ENCODE measurements at places on chromosomes 1 and 21.

GRCh38 chr21:14591882-14592281 lies 45.8 kb upstream of the SAMSN1 start:
- no peak for DNase-seq

DNA sequence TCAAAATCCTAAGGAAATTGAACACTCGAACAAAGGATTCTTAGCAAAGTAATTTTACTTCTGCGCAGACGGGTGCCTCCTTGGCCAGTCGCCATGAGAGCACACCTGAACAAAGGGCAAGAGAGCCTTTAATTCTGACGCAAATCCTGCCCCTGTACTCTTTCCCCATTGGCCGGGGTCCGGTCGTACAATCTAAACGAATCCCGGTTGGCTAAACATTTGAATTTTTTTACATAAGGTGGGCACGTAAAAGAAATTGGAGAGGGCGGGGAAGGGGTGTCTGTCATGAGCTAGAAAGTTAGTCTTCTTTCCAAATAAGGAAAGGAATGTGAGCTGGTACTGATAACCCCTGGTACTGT lies 8.2 kb upstream of the IL22RA1 start:
- no peak for DNase-seq

DNA sequence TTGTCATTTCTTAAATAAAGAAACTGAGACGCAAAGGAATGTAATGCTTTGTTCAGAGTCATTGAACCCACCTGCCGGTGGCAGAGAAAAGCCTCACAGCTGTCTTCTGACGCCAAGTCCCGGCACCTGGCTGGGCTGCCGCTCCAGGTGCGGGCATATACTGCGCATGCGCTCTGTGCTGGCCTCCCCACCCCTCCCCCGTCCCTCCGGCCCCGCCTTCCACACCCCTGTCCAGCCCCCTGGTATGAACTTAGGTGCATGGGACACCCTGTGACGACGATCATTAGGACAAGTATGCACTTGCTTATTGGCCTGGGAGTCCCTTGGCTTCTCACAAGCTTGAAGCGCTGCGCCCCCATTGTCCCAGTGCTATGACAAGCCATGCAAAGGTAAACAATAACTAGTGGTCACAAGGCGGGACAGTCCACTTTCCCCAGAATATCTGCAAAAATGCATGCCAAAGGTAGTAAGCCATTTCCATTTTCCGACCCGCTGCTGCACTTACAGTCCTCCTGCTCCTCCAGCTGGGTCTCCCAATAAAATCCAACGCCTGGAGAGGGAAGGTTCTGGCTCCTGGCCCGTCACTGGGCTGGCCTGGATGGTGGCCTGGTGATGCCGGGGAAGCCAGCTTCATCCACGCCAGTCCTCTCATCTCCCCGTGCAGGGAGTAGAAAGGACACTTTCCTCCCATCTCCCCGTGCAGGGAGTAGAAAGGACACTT lies 100.4 kb downstream of the PSMG1 start:
- no peak for DNase-seq

DNA sequence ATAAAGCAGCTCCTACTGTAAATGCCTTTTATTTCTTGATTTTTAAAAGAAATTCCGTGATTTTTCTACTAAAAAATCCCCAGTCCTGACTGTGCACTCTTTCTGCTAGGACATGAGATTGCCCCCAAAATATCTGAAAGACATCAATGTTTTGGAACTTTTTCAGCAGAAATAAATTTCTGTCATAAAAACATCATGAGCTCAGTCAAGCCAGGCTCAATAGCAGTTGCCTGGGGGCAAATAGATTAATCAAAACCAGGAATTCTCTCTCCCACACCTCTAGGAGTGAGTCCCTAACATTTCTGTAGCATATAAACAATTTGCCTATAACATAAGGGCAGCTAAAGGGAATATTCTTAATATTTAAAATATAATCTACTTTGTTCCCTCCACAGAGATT lies 654.1 kb downstream of the PTPRC start:
- no peak for DNase-seq

DNA sequence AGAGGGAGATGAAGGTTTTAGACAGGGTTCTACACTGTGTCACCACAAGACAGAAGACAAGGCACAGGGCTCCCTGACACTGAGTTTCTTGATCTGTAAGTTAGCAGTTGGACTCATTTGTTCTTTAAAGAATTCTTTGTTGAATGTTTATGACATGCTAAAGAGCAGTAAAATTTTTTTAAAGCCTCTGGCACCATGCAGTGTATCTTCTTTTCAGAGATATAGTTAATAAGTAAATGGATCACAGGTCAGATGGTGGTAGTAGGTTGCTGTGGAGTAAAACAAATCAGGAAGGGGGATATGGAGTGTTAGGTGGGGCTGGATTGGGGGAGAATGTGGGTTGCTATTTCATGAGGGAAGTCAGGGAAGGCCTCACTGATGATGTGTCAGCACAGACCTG lies 2.0 kb downstream of the CLCA4 start:
- no peak for DNase-seq

DNA sequence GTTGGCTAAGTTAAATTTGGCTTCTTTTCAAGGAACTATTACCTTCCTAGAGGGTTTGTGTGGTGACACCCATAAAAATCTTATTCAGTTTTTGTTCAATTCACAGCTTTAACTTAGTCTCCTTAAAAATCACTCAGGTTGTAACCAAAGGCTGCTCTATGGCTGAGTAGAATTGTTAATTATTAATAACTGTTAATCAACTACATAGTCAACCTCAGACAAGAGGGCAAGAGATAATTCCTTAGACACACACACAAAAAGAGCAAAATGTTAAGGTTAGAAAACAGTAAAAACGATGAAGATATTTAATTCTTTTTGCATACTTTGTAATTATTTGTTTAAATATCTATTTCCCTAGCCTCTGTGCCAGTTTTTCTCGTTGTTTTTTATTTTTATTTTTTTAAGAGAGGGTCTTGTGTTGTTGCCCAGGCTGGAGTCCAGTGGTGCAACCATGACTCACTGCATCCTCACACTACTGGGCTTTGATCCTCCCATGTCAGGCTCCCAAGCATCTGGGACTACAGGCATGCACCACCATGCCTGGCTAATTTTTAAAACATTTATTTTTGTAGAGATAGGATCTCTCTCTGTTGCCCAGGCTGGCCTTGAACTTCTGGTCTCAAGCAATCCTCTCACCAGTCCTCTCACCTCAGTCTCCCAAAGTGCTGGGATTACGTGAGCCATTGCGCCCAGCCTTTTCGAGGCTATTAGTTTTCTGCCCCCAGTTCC lies 215.2 kb downstream of the DISC1 start:
- DNase-seq, result peak; percentile 64

- no peak for DNase-seq
Measured at GRCh38 chr21:14492931-14493330, 53.2 kb downstream of the SAMSN1 start.

- DNase-seq, result no peak
Measured at GRCh38 chr1:203443296-203443695, 32.3 kb upstream of the PRELP start.

DNA sequence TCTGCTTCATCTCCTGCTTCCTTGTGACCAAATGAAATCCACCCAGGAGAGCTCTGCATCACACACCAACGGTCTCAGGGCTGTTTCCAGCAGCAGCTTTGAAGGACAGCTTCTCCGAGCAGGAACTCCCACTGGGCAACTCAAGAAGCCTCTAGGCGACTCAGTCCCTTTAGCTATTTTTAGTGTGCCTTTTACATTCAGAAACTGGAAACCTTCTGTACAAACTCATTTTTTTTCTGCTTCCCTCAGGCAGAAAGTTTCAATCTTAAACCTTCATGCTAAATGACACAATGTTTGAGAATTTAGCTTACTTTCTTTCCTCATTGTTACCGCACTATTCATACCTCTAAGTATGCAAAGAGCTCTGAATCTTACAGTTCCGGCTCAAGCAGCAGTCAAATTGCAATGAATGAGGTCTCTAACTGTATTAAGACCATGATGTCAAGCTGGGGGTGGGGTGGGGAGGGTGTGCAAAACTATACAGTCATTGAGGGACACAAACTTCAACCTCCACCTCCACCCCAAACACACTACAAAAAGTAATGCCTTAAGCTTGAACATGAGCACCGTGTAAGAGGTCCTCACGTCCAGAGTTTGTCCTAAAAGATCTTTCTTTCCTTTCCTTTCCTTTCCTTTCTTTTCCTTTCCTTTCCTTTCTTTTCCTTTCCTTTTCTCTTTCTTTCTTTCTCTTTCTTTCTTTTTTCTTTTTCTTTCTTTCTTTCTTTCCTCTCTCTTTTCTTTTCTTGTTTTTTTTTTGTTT lies 16.4 kb upstream of the TARBP1 start:
- peak; percentile 58 for DNase-seq

- no peak for DNase-seq
Measured at GRCh38 chr1:181251713-181252075, 163.2 kb downstream of the IER5 start.

Data from AG20443 (cell line).